ENCODE measurements at places on chromosomes 3 and 15.

DNA sequence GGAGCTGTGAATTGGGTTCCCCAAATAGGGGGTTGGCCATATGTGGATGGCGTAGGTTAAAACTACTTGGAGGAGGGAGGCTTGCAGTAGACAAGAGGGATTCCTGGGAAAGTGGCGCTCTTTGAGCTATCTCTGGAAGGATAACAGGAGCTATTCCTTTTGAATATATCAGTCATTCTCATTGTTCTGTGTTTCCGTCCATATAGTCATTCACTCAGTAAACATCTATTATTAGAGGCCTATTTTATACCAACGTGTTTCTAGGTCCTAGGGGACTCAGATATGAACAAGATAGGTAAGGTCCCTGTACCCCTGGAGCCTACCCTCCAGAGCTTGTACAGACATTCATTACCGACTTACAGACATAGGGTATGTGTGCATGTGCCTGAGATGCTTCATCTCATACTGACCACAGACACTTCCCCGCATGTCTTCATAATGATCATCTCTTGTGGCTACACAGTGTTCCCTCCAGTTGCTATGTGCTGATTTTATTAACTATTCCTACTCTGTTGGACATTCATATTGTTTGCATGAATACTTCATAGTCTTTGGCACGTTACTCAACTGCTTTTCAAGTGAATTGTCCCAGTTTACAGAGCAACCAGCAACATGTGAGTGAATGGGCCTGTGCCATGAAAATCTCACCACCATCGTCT lies 55.8 kb upstream of the VILL start:
- DNase-seq = no peak

GRCh38 chr3:42490243-42490642 lies 12.2 kb upstream of the VIPR1 start:
- no peak for DNase-seq

DNA sequence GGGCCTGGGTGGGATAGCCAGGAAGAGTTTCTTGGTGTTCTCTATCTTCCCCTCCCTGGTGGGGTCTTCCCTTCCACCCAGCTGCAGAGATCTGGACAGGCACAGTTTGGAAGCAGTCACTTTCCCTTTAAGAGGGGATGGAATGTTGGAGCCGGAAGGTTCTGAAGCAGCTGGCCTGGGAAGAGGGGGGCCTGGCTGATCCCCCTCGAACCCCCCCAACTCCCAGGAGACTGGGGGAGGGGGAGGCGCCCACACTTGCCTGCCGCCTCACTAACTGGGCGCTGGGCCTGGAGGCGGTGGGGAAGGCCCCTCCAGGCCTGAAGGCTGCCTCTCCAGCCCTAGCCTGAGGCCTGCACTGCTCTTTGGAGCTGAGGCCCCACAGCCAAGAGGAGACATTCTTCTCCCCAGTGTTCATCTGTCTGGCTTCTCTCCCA lies 1.4 kb downstream of the DVL3 start:
- no peak for DNase-seq

DNA sequence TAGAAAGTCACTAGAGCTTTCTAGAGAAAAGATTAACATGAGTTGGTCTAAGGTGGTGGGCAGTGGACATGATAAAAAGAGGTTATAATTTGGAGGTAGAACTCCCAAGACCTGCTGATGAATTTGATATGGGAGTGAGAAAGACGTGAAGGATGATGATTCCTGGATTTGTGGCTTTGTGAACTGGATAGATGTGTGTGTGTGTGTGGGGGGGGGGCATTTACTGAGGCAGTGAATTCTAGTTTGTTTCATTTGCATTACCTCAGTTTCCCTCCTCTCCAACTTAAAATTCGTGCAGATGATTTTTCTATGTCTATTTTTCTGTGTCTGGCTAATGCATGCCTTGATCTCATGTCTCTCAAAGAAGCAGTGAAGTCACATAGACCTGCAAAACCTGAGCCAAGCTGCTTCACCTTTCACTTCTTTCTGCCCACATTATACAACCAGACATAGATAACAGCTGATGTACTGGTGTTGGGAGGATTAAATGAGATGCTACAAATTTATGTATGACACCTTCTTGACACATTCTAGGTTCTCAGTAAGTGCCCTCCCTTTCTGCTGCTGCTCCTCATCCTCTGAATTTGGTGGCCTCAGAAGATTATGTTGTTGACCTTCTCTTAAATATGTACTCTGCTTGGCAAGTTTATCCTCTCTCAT lies 9.9 kb downstream of the AHSG start:
- no peak for DNase-seq

- no peak for DNase-seq
Measured at GRCh38 chr3:195337747-195338146, 66.8 kb upstream of the XXYLT1 start.

DNA sequence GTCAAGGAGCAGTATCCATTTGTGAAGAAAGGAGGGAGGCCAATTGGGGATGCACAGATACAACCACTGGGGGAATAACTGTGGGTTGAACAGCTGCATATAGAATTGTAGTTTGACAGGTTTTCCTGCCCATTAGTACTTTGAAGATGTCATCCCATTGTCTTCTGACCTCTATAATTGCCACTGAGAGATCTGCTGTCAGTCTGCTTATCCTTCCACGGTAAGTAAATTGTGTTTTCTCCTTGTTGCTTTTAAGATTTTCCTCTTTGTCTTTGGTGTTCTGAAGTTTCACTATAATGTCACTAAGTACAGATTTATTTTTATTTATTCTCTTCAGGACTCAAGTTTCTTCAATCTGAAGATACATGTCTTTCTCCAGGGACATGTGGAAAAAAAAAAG lies 56.6 kb downstream of the MOBP start:
- DNase-seq = no peak

- peak; percentile 24 for DNase-seq
Measured at GRCh38 chr3:177597311-177598096, 400.2 kb upstream of the TBL1XR1 start.
